ENCODE measurements at places on chromosomes 7 and 10.

DNA sequence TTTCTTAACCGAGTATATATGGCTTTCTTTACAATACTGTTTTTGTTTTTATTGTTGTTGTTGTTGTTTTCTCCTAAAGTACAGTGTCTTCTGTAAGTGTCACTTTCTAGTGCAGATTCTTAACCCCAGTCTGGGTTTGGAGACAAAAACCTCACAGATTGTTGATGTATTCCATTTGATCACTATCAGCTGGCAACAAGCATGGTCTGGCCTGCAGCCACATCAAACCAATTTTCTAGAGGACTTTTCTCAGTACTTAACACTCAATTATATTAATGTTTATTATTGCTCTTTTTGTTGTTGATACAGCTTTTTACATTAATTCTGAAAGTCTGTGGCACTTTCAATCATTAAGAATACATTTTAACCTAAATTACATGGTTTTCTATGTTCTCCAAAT is 17.1 kb downstream of the LRRN3 start:
- DNase-seq = no peak

DNA sequence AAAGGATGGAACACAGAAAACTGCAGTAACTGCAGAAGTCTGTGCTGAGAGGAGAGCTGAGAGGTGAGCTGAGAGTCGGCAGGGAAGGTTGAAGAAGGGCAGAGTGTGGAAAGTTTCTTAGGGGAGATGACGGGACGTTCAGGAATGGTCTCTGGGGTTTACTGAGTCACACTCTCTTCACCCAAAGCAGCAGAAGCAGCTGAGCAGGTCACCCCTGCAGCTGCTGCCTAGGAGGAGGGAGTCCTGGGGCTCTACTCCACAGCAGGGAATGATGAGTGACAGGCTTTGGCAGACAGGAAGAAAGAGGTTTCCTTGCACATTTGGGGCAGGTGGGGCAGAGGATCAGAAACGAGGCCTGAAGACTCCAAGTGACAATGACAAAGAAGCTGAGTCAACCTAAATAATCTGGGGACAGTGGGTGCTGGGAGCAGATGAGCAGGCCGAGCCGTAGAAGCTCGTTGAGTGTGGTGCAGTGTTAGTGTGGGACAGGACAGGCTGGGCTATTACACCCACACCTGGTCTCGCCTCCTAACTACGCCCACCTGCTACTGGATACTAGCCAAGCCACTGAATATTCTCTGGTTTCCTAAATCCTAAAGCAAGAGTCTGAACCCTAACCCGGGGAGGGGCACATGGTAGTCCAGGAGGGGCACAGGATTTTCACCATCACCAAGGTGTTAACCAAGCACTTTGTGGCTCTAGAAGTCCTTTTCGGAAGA is 24.9 kb downstream of the BEND7 start:
- no peak for DNase-seq

DNA sequence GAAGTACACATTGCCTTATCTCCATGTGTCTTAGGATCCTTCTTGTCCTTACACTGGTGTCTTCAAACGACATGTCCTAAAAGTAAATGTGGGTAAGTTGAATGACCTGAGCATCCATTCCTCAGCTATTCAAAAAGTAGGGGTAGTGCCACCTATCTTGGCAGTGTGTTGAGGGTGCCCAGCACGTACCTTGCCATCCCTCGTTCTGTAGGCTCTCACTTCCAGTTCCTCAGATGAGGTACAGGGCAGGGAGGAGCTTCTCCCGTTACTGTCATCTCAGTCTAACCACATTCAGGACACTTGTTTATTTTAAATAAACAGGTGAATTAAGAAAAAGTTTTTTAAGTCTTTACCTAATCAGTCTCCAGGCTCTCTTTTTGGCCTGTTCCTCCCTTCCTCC is 13.0 kb downstream of the BUD23 start:
- no peak for DNase-seq

GRCh38 chr10:80468806-80469421 is 14.8 kb downstream of the TSPAN14 start:
- no peak for DNase-seq

- no peak for DNase-seq
These were observed 23.1 kb upstream of the AKR1E2 start for GRCh38 chr10:4802711-4803487.

DNA sequence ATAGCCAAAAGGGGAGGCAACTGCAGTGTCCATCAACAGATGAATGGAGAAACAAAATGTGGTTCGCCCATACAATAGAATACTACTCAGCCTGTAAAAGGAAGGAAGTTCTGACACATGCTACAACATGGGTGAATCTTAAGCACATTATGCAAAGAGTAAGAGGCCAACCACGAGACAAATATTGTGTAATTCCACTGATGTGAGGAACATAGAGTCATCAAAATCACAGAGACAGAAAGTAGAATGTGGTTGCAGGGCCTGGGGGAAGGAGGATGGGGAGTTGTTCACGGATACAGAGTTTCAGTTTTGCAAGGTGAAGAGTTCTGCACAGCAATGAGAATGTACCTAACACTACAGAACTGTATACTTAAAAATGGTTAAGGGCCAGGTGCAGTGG is 13.7 kb upstream of the C10orf71 start:
- no peak for DNase-seq

DNA sequence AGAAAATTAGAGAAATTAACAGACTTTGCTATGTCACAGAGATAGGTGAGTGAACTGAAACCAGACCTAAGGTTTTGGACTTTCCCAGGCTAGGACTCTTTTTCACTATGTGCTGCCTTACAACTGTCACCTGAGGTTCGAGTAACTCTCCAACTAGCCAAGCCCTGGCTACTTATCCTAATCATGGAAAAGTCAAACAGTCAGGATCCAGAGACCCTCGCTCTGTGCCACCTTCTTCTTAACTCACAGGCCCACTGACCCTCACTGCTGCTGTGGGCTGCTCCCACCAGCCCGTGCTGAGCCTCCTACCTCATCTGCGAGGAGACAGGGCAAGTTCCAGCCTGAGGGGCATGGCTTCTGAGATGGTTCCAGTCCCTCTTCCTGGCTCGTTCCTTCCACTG is 211.4 kb upstream of the KLF14 start:
- DNase-seq = no peak

DNA sequence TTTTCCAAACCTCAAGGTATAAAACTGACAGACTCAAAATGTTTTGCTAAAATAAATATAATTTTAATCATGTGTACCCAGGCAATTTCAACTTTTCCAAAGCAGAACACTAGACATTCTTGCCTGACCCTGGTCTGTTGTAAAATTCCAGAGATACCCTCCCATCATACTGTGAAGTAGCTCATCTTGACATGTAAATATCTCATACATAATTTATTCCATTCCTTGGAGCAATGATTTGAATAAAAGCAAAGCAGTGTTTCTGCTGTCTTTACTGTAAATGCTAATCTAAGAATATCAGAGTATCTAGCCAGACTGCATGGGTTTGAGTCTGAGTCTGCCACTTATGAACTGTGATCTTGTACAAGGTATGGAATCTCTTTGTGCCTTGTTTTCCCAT is 68.9 kb downstream of the TES start:
- DNase-seq = no peak

DNA sequence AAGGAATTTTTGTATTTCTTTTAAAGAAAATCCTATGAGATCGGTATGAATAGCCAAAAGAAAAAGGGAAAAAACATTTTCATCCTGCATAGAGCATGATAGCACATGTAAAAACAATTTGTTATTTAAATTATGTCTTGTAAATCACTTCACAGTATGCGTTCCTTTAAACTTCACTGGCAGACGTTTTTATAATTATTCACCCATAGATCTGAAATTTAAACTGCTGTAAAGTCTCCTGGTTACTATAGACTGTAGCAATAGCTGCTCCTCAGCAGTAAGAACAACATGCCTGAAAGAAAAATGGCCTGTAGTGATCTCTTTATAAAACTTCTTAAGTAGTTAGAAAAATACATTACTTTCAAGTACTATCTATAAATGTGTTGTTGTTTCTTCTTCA is 26.5 kb downstream of the CAPZA2 start:
- no peak for DNase-seq

DNA sequence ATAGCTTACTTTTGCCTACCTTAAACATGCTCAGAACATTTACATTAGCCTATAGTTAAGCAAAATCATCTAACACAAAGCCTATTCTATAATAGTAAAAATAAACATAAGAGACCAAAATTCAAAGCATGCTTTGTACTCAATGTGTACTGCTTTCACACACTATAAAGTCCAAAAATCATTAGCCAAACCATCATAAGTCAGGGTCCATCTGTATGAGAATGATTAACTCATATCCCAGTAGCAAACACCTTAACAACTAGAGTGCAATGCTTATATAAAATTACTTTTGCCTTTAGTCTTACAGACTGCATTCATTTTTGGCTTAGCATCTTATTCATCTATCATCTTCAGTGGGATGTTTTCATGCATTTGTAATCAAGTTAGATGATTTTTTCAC is 49.4 kb upstream of the VWC2 start:
- DNase-seq = no peak

DNA sequence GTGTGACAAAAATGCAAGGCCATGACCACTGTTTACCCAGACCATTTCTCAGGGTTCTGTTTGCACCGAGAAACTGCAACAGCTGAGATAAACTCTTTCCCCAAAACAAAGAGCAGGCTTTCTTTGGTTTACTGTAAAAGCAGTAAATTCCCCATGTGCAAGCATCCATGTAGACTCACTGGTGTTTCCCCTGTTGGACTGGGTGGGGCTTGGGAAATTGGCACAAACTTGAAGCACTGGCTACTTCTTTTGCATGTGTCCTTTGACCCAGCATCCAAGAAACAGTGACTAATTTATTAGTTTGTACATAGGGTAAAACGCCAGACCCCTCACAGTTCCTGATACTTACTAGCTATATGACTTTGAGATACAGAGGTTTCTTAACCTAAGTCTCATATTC is 12.3 kb downstream of the IQUB start:
- no peak for DNase-seq

DNA sequence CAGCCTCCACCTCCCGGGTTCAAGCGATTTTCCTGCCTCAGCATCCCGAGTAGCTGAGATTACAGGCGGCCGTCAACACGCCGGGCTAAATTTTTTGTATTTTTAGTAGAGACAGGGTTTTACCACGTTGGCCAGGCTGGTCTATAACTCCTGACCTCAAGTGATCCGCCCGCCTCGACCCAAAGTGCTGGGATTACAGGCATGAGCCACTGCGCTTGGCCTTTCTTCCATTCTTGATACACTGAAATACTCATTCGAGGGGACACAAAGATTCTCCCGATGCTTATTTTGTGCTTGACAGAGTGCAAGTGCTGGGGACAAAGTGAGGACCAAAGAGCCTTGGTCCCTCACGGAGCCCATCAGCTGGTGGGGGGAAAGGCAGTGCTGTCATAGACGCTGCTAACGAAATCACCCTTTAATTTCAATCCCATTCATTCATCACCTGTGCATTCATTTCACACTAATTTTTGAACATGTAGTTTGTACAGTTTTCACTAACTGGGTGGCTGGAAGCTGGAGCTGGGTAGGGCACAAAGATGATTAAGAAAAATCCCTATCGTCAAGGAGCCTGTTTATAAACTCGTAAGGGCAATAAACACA is 621 bp upstream of the FAM133B start:
- no peak for DNase-seq

DNA sequence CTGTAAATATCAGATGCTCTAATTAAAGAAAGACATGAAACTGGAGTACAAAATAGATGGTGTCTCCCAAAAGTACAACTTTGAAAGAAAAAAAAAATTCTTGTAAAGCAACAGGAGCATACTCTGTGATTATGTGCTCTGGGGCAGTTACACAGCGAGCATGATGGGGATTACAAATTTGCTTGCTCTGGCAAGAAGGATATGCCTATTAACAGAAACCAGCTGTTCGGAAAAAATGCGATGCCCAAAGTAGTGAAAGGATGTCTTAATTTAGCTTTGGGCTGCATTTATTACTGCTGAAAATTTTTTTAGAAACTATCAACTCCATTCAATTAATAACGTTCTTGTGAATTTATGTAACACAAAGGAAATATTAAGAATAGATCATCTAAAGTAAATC is 256.9 kb upstream of the TPK1 start:
- DNase-seq = no peak

GRCh38 chr10:62578916-62579315 is 204.7 kb downstream of the ZNF365 start:
- DNase-seq = no peak

- DNase-seq = no peak
These were observed 206.4 kb upstream of the LRRTM3 start for GRCh38 chr10:66719483-66719882.

- peak; percentile 68 for DNase-seq
These were observed 58.0 kb upstream of the STRIP2 start for GRCh38 chr7:129376076-129376777.

DNA sequence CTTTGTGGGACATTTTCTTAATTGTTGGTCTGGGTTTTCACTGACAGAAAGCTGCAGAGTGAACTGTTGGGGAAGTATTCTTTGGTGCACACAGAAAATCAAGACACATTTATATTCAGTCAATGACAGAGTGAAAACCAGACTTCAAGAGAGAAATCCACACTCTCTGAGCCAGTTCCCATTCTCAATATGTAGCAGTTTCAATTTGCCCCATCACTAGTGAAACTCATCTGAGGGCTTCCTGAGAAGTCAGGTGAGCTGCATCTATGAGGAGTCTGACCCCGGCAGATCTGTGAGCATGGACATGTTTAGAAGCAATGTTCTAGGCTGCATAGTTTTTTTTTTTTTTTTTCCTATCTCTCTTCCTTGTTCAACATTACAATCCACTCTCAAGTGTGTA is 163.7 kb upstream of the AHR start:
- no peak for DNase-seq

DNA sequence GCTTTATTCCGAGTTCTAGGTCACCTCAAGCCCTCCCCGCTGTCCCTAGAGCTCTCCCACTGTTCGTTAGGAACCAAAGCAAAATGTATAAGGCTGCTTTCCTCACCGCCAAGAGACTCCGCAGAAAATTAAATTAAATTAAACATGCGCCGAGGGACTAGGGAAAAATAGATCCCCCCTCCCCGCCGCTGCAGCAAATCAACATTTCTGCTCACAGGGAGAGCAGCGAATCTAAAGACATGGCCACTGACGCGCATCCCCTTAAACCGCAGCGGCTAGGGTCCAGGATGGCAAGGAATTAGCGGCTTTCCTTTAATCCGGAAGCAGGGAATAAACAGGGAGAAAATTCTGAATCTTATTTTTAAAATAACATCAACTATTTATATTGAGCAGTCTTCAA is 7.6 kb downstream of the SP8 start:
- no peak for DNase-seq

DNA sequence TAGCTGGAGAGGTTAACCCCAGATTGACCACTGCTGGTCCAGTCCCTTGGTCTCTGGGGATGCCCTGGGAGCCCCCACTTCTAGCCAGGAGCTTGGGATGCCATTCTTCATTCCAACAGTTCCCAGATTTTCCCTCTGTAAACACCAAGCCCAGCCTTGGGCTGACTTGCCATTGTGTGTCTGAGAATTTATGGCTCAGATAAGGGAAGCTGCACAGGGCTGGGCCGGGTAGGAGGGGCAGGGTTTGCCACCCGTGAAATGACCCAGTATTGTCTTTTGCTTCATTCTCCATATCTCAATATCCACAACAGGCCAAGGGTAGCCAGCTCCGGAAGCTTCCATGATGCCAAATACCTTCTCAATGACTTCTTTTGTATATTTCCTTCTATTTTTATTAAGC is 32.1 kb downstream of the AFAP1L2 start:
- no peak for DNase-seq

All from hematopoietic multipotent progenitor cell treated with erythropoietin and hydrocortisone succinate and interleukin-3 and kit ligand, for 8 days (in vitro differentiated cells).